ENCODE measurements at places on chromosomes 5 and 9.

DNA sequence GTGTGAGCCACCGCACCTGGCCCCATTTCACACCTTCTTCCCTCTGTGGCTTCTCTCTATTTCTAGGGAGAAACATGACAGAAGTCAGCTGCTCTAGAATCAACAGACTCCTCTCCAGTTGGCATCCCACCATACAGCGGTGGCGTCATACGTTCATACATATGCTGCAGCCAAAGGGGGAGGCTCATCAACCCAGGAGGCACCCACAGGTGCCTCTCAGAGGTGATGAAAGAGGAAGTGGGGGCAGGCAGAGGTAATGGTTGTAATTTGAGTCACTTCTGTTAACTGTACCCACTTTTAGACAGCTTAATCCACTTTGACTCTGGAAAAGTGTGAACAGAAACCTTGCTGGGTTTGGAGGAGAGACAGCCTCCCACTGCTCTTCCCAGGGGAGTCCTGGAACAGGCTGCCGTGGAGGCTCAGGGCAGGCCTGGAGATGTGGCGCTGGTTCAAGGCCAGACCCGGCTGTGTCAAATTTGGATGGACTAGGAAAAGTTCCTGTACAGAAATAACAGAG, 47.3 kb upstream of the SUB1 start:
- no peak for DNase-seq

GRCh38 chr5:10509575-10509974, 54.3 kb upstream of the ANKRD33B start:
- no peak for DNase-seq

DNA sequence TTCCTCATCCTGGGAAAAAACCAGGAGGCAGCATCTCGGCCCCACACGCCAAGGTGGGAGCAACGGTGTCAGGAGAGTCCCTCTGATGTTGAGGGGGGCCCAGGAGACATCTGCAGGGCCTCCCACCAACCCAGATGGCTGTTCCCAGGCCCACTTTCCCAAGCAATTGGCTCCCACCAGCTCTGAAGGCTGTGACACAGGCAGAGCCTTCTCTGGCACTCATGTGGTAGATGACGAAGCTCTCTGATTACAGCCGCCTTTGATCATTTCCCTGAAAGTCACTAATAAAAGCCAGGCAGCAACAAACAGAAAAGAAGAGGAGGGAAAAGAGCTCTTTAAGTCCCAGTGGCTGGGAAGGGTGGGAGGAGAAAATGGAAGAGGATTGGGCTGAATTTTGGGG, 226.5 kb downstream of the CDK5RAP2 start:
- DNase-seq = no peak

DNA sequence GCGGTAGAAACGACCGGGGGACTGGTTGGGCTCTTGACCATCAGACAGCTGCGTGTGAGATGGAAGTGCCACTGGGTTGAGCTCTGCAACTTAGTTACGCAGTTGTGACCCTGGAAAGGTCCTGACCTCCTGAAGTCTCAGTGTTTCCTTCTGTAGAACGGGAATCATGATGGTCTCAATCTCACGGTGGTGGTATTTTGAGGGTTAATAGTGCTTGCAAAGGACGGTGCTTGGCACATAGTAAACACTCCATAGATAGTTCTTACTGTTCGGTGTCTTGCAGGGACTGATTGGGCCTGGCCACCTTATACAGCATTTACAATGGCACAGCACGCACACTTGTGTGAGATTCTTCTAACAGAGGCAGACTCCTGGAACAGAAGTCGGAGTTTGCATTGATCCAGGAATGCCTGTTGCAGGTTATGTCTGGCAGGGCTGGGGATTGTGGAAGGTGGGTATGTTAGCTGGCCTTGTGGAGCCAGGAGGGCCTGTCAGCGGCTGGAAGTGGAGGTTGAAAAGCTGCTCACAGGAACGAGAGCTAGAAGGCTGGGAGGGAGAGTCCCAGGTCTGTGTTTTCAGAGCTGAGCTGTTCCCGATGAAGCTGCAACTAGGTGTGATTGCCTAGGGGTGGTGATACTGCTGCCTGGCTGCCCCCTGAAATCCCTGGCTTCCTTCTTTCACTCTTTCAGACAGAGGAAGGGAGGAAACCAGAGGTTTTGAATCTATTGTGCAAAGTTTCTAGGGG, 962 bp upstream of the TXN start:
- no peak for DNase-seq

DNA sequence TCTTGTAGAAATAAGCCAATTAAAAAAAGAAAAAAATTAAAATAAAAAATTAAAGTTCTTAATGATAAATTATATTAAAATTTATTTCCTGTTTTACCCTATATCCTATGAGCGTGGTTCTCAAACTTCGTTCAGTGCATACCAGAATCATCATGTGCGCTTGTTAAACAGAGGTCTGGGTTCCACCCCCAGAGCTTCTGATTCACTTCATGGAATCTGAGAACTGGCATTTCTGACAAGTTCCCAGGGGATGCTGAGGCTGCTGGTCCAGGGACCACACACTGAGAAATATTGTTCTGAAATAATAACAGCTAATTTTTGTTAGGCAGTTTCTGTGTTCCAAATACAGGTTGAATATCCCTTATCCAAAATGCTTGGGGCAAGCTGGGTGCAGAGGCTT, 79.3 kb downstream of the TMC1 start:
- no peak for DNase-seq

DNA sequence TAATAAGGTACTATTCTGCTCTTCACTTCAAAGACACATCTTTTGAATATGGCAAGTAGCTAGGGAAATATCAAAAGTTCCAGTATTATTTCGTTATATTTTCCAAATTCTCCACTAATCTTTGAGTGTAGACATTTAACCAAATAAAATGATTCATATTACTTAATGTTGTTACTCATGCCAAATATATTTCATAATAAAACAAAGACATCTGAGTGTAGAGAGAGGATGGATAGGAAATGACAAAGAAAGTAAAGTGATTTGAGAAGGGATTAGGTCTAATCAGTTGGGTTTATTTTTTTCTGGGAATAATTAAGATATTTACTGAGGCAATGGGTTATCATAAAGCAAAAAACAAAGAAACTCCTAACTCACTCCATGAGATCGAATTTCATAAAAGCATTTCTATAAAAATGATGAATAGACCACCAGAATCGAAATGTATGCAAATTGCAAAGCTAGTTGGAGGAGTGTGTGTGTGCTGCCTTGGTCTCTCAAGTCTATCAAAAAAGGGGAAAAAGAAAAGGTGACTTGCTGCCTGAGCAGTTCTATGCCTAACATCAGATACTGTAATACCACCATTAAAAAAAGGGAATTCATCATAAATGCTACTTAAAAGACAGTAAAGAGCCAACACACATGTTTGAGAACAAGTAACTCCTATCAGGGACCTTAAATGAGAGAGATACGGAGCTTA, 255.5 kb downstream of the PDE4D start:
- DNase-seq = no peak

DNA sequence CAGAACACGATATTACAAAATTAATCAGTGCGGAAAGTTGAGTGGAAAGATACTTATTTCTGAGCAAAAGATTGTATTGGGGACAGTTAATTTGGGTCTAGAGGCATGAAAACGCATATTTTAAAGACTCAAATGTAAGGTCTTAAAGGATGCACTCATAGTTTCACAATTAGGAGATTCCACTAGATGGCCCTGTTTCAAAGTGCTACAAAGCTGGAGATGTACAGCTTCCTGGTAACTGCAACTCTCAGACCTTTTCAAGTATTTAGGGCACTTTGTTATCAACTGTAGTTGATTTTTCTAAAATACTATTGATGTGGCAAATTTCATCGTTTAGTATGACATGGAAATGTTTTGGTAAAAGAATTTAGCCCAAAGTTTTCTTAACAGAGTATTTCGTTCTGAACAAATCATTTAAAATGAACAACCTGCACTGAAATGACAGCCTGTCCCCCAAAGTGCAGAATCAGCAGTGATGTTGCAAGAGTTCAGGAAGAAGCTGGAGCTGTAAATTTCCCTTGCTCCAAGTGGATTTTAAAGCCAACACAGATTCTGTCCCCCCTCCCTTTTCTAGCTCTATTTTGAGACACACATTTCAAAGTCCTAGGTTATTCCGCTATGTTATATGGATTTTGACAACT, 16.2 kb upstream of the NDUFB6 start:
- DNase-seq = no peak

DNA sequence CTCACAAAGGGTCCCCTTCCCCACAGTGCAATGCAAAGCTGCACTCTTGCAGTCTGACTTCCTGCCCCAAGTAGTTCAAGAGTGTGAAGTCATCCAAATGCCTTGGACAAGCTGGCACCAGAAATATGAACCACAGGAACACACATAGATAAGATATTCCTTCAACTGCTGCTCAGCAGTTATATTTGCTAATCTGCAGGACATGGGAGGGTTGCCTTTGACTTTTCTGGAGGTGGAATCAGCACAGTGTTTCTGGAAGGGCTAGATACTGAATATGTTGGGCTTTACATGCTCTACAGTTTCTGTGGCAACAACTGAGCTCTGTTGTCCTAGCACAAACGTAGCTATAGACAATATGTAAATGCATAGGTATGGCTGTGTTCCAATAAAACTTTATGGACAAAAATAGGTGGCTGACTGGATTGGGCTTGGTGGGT, 96.7 kb upstream of the PCA3 start:
- DNase-seq = no peak

GRCh38 chr9:132994410-132995120, 16.1 kb downstream of the GFI1B start:
- no peak for DNase-seq

DNA sequence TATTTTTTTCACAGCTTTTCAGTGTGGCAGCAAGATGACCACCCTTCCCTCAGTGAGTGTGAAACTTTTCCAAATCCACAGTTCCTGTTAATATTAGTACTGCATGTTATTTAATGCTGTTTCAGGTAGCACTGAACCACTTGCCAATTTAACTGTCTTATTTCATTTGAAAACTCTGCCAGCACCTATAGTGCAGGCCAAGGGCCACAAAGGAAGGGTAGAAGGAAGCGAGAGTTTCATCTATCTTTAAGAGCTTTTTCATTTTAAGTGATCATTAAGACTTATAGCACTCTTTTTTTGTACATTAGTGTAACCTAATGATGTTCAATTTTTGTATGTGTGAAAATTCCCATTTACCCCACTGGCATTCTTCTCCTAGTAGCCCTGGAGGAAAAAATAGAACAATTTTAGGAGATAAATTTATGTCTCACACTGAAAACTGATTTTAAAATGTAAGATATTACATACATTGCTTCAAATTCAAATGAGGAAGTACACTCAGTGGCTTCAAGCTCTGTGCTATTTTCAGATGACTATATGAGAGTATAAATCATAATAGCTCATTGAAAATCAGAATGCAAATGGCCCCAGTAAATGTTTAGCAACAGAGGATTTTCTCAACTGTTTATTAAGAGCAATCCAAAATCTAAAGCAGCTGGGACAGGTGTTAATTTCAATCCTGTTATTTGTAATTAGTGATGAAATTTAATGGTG, 820.5 kb downstream of the PTPRD start:
- no peak for DNase-seq

- DNase-seq = no peak
These were observed 103.7 kb upstream of the MVB12B start for GRCh38 chr9:126222835-126223431.

- DNase-seq = no peak
These were observed 82.7 kb downstream of the PTPDC1 start for GRCh38 chr9:94166976-94167346.

DNA sequence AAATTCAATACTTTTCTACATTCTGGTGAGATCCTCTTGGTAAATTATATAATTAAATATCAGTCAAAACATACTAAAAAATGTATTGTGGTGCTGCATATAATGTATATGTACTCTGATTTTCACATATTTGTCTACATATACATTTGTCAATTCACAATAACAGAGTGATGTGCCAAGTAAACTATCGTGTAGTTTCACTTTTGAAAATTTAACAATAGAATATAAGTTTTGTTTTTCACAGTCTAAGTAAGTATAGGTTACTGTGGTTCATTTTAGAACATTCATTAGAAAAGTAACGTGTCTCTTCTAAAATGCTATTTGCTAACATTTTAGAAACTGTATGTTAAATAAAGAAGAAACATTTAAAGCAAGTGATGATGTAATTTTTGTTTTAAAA, 73.6 kb downstream of the NR3C1 start:
- no peak for DNase-seq

- no peak for DNase-seq
These were observed 78.2 kb upstream of the IFNE start for GRCh38 chr9:21560281-21560745.

DNA sequence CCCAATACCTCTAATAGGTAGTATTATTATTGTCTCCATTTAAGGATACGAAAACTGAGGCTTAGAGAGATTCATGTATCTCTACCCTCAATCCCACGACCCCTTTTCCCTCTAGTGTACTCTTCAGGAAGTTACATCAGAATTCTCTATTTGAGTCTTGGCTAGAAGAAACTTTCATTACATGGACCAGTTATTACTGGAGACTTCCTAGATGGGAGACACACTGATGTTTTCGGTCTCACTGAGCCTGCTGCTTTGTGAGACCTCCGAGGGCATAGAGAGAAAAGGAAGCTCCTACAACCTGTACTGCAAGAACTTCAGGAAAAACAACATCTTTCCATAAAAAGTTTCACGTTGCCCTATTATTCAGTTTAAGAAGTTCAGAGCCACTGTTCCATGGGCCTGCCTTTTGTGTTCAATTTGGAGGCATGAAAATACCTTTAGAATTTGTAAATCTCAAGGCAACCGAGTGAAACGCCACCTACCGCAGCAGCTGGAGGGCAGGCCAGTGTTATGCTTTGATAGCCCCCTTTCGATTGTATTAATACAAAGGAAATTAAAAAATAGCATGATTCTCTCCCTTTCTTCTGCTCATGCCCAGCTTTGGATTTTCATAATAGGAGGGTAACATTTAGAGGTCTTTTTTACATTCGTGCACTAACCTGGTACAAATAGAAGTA, 223.3 kb downstream of the EBF1 start:
- DNase-seq = no peak

DNA sequence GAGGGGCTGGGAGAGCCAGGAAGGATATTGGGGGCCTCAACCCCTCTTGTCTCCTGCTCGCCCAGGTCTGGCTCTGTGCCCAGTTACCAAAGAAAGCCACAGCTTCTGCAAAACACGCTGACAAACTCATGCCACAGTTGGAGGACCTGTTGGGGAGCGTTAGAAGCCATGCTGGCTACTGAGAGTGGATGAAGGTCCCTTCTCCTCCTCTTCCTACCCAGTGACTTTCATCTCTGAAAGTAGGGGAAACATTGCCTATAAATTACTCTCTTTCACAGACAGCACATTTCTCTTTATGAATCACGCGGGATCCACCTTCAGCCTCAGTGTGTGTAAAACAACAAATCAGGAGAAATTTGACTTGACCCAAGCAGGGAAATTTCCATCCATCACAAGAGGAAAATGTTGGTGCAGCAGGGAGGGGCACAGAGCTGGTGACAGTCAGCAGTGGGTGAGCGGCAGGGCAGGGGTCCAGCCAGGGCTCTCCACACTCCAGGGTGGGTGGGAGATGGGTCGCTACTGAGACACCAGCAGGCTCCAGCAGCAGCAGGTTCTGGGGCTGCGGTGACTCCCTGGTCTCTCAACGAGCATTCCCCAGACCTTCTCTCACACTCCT, 181.9 kb downstream of the FGF18 start:
- DNase-seq = no peak

- DNase-seq = no peak
These were observed 183.9 kb upstream of the POU5F2 start for GRCh38 chr5:93925321-93925720.

All from effector CD8-positive, alpha-beta T cell (primary cell).